ENCODE measurements at places on chromosomes 6 and 20.

- no peak for DNase-seq
Measured at GRCh38 chr6:167980911-167981580, 16.4 kb upstream of the KIF25 start.

DNA sequence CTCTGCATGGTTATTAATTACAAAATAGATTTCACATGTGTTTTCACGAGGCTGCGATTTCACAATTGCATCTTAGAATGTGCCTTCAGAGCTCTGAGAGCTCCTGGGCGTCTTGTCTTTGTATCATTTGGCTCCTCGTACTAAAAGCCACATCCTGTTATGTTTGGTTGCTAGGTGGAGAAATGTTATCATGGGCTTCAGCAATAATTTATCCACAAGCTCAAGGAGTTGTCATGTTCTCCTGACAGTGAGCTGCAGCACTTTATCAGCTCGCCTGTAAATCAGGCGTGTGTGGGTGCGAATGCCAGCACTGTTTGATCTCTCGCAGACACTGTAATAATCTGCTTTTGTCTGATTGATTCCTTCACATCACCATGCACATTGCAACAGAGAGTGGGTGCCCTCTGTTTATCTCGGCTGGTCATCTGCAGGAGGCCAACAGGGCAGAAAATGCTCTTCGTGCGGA lies 218.6 kb upstream of the ZFP64 start:
- DNase-seq: no peak

DNA sequence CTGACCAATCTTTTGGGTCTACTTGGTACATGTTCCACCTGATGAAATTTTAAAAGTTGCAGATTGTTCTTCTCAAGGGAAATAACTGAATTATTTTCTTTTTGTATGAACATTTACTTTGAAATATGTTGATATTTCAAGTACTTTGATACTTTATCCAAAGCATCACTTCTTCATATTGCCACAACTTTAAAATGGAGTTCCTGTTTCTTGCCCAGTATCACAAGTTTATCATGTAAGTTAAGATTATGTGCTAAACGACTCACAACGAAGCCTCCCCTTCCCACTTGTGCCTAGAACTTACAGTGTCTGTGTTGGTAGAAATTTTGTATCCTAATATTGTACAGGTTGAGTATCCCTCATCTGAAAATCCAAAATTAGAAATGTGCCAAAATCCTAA lies 108.4 kb downstream of the ARID1B start:
- no peak for DNase-seq

- no peak for DNase-seq
Measured at GRCh38 chr20:59988141-59988540, 29.9 kb downstream of the CDH26 start.

DNA sequence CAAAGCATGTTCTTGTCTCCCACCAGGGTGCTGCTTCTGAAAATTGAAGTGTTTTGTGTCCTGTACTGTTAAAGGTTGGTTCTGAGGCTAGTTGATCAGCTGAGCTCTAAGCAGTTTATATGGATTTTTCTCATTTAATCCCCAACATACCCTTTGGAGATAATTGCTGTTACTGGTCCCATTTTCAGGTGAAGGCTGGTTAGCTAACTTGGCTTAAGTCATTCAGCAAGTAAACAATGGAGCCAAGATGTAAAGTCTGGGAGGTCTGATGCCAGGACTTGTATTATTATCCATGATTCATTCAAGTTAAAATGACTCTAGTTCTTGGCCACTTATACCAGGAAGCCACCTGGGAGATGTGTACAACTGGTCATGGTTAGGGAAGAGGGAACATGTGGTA lies 42.5 kb upstream of the FERMT1 start:
- DNase-seq: no peak

DNA sequence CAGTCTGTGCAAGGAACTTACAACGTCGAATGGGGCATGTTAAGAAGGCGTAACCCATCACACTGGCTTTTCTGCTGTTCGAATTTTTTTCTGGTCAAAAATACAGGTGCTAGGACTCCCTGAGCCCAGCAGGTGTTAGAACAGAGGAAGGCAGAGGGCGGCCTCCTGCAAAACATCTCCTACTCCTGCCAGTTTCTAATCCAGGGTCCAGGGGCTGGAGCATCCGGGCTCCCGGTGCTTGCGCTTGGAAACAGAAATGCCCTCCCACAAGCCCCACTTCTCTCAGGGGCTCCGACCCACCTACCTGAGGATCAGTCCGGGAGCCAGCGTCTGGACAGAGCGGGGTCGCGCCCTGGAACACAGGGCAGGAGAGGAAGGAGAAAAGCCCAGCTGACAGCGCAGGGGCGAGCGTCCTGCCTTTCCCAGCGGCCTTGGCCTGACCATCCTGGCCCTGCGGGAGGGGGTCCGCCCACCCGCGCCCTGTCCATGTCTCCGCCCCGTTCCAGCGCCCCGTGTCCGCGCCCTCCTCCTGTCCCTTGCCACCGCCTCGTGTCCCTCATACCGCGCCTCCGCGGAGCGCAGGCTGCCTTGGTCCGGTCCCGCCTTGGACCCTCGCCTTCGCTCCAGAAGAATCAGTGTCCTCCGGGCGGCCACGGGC lies 14.8 kb upstream of the LPA start:
- DNase-seq: no peak

DNA sequence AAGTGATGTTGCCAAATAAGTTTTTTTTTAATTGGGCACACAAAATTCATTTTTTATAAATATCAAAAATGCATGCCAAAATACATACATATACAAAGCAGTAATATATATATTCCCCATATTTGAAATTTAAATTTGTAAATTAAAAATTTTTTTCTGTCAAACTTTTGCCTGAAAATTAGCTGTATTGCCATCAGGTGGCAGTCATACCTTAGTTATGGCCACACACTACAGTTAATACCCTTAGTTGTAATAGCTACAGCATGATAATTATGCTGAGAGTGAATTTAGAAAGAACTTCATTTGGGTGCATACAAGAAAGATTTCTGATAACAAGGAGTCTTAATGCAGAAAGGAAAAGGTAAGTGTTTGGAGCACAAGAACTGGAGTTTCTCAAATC lies 46.2 kb upstream of the SDHAF4 start:
- DNase-seq: no peak

Data from NCI-H524 treated with DMSO at 0.1 percent for 48 hours (cell line).